ENCODE measurements at places on chromosomes 16 and 17.

DNA sequence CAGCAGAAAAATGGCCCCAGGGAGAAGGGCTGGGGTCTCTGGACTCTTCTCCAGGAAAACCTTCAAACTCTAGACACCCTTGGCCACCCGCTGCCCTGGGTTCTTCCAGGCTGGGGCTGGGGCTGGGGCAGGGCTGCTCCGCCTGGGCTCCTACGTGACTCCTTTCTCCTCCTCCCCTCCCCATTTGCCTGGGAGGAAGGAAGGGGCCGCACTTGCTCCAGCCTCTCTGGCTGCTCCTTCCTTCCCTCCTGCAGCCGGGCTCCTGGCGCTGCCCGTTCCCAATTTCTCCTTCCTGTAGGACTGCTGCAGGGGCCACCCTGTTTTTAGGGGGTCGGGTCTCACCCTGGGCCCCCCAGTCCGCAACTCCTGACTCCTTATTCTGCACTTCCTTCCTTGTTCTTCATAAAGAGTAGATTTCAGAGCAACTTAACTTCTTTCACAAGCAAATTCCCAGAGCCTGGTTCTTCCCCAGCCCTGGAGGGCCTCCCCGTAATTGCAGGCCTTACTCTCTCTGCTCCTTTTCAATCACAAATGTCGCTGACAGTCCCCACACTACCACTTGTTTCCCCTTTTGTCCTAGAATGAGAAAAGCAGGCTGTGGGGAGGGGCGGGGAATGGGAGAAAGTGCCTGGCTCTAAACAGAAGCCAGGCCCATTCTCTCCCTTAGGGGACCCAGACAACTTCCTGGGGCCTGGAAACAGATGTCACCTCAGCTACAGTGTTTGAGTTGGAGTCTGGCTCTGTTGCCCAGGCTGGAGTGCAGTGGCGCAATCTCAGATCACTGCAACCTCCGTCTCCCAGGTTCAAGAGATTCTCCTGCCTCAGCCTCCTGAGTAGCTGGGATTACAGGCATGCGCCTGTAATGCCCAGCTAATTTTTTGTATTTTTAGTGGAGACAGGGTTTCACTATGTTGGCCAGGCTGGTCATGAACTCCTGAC, 137.8 kb downstream of the ENGASE start:
- no peak for DNase-seq

DNA sequence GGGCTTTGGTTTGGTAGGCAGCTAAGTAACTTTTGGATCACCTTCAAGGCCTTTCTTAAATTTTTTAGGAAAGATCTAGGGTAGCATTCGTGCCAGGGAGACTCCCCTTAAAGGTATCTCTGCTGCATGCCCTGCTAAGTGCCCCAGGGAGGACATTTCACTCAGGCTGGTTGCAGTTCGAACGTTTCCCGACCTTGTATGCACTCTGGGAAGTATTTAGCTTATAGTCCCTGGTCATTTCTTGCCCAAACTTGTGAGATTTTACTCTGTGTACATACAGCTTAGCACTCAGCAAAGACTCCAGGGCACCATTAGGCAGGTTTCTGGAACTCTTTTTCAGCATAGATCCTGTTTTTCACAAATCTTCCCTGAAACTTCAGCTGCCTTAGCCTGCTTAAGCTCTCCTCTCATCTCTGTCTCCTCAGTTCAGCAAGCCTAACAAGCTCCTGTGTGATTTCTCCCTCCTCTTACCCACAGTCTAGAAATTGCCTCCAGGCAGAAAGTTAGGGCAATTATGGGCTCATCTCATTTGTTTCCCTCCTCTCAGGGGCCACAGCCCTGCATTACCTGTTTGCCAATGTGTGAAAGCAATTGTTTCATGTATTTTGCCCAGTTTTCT, 84.6 kb downstream of the MRTFB start:
- no peak for DNase-seq

GRCh38 chr16:68365167-68365817, 54.5 kb downstream of the PRMT7 start:
- no peak for DNase-seq

DNA sequence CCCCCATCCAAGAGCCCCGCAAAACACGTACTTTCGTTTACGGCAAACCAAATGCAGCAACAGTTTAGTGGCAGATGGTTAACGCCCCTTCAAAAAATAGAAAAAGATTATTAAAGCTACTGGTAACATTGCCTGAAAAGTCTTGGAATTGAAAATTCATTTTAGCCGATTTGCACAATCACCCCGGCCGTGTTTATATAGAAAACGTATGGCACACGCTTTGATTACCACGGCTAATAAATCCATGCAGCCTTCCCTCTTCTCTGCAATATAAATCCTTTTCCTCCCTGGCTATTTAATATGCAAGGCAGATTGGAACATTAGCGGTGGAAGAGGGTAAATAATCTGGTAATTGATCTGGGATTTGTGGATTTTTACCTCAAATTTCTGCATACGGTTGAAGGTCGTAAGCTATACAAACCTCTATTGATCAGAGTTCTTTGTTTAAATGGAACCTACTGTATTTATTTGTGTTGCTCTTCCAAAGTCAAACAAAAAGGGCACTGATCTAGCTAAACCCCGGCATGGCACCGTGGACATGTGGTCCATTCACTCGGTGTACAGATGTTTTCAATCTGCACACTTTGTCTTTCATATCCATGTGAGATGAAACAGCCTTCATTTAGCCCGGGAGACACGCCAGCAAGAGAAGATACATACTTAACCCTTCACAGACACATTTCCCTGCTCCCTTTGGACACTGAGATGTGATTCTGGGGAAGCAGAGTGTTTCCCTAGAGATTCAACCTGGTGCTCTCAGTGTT, 238.1 kb upstream of the MAF start:
- DNase-seq: no peak

DNA sequence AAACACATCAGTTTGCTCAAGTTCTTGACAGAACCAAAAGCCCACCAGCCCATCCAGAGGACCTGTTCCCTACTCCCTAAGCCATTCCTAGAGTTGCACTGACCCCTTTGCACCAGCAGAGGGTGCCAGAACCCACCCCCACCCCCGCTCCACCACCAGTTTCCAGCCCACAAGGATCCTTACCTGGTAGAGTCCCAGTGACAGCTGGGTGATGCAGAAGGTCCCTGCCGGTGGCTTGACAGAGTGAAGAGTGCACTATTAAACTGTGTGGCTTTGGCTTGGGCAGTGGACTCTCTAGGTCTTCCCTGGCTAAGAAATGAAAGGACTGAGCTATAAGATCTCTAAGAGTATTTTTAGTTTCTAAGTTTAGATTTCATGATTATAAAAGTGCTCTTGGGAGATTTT, 73.3 kb upstream of the MTMR4 start:
- no peak for DNase-seq

DNA sequence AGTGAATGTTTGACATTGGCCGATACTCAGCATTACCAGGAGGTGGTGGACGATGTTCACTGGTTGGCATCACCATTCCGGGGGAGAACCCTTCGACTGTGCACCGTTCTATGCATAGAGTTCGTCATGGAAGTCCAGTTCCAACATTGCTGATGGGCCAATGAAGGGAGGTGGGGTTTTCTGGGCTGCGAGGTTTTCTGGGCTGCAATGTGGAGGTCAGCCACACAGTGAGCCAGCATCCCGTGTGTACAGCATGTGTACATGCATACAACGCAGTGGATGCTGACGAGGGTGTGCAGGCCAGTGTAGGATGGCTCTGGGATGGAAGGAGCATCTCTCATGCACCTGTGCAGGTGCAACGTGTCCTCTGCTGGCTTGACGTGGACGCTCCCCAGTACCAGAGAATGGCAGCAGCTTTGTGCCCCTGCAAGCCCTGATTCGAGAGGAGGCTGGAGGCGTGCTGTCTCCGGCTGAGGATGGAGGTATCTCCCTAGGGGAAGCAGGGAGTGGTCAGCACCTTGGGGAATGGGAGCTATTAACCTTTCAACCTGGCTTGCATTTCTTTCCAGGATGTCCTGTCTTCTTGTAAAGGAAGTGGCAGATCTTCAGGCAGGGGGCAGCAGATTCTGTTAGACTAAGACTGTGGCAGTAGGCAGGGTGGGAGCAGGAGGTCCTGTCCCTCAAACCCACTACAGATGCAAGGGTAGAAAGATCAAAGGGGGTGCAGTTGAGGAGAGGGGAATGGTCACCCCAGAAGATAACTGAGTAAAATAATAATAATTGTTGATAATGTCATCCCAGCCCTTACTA, 98.2 kb downstream of the CYLD start:
- no peak for DNase-seq

GRCh38 chr16:85316321-85316919, 204.1 kb upstream of the CIBAR2 start:
- no peak for DNase-seq

- no peak for DNase-seq
These were observed 39.0 kb downstream of the CYB5D2 start for GRCh38 chr17:4182043-4182442.

DNA sequence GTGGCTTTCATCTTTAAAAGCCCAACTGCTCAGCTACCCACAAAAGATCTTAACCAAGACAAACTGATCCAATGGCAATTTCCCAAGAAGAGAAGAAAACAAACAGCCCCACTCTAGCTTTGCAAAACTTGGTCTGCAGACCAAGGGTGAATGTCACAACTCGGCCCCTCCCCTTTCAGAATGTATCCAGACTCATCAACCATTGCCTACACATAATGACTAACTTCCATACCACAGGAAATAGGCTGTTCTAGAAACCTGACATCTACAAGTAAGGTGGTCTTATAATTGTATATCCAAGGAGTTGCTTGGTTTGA, 16.0 kb downstream of the DCUN1D3 start:
- DNase-seq: no peak

DNA sequence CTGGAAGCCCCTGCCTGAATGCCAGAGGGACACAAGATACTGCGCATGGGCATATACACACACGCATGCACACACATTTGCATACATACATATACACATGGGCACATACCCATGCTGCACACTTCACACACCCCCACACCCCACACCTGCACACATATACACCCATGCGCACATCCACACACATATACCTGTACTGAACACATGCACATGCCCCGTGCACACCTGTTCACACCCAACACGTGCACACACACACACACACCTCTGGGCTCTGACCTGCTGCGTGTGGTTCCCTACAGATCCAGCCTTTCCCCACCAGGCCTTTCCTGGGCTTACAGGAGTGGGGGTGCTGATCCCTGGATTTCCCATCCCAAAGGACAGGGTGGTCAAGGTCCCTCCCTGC, 6.3 kb downstream of the SPPL2C start:
- DNase-seq: no peak

All from glomerular endothelial cell (primary cell).